HT-29 (cell line): ENCODE measurements at places on chromosomes 1 and 21.

GRCh38 chr1:49971088-49971487 is 52.7 kb downstream of the AGBL4 start:
- DNase-seq: no peak

DNA sequence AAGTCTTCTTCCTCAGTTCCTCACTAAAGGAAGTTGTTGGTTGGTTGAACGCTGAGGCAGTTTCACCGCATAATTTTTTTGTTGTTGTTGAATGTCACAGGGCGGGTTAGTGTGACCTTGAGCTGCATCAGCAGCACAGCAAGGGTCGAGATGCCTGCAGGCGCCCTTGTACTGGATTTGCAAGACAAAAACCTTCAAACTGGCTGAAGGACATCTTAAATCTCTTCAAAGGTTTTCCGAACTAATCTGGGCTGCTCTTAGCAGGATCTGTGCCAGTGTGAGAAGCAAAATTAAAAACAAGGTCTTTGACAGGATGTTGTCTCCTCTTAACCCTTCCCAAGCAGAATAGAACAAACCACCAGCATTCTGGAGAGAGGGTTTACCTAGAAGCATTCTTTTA is 59.4 kb downstream of the NRIP1 start:
- DNase-seq: no peak

DNA sequence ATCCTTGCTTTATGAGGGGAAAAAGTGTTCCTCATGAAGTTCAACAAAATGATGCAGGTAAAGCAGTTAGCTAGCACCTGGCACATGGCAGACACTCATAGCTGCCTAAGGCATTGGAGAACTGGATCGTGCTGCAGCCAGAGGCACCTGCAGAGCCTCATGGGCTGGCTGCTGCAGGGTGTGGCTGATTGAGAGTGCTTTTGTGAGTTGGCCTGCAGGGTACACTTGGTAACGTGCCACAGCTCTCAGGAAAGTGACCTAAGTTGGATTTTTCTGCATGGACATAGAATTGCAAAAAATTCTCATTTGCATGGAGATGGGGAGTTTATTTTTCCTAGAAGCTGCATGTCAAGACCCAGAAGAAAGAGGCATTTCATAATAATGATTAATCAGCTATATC is 31.6 kb upstream of the IL20 start:
- DNase-seq: no peak

DNA sequence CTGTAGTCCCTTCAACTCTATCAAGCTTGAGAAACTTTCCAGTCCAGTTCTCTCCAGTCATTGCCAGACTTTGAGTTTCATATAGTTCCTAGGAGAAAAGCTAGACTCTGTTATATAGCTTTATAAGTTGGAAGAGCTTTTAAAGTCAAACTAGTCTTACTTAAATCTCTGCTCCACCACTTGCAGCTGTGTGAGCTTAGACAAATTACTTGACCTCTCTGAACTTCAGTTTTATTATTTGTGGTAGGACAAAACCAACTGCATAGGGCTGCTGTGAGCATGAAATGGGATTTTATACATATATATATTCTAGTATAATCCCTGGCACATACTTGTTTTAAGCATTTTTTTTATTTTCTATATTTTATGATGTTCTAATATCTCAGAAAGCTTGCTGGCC is 338.7 kb upstream of the NR5A2 start:
- no peak for DNase-seq

- no peak for DNase-seq
These were observed 139.8 kb downstream of the KAZN start for GRCh38 chr1:14738235-14738634.

DNA sequence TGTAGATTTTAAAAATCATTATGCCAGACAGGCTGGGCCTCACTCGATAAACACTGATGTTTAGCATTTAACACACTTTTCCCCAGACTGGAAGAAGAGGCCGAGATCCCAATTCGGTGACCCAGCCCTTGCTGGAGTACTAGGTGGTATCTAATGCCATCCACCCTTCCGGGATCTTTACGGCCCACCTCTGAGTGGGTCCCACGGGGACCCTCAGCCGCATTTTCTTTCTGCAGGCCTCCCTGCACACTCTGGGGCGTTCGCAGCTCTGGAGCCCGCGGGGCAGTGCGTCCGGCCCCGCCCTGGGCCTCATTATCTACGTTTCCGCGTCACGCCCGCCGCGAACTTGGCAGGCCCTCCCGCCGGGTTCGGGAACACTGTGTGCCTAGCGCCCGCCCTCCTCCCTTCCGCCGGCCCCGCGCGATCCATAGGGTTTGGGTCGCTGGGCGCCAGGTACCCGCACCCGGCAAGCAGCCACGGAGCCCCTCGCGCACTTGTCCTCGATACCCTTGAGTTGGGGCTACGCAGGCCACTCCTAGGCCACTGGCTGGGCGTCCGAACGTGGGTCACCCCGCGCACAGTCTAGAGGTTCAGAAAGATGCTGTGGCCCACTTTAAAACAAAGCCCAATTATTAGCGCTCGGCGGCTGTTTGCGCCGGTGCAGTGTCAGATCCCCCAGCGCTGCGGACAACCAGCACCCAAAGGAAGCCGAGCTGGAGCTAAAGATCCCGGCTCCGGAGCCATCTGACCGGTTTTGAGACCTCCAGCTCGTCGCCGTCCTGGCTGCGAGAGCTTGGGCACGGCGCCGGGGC is 950 bp upstream of the EVA1C start:
- DNase-seq: peak; percentile 50

DNA sequence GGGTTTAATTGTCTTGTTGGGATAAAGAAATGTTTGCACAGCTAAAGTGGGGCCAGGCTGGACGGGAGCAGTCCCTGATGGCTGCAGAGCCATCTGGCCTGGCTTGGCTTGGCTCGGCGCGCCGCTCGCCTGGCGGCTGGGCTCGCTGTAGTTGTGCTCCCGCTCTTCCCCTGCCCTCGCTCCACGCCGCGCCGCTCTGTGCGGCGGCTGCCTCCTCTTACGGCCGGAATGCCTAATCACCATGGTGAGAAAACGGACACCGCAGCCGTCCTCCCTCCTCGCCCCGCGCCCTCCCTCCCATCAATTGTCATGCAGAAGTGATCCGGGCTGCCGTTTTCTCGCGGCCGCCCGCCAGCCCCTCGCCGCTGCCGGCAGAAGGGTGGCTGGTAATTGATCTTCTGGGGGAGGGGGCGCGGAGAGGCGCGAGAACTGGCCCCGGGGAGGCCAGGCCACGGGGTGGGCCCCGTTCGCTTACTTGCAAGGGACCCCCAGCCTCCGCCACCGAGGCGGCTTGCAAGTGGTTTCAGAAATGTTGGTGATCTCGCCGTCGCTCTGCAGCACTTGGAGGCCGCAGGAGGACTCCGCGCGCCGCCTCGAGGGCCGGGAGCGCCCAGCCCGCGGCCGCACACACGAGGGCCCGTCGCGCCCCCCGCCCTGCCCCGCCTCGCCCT is 12.4 kb downstream of the RNF220 start:
- DNase-seq: no peak

DNA sequence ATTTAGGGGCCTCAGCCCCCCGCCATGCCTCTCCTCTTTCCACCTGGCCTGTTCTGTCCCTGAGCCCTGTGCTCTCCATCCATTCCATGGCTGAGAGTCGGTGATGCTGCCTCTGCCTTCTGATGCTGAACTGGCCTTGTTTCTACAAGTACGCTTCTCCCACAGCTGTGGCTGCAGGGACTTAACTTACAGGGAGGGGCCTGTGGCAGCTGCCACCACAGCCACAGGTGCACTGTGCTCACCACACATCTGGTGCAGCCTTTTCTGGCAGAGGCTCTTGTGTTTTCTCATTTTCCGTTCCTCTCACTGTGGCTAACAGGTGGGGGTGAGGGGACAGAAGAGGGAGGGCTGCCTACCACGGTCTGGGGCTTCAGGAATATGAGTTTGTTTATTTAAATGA is 4.2 kb downstream of the FMO1 start:
- DNase-seq: no peak

DNA sequence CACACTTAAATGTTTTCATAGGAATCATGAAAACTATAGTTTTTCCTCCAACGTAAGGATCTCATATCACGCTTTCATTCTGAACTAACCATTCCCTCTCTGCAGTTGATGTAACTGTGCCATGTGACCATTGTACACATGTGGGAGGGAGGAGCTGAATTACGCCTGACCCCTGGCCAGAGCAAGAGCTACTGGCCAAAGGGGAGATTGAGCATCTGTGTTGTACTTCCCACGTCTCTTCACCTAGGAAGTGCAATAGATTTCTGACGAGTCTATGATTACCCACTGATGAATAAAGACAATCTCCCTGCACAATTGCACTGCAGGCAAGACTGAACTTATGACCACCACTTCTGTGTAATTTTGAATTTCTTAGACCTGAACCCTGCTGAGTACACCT is 24.0 kb downstream of the PTPRC start:
- DNase-seq: no peak
